SK-N-DZ (cell line): ENCODE measurements at places on chromosomes 7 and 10.

GRCh38 chr10:59934701-59935100 lies 28.3 kb upstream of the CCDC6 start:
- DNase-seq, result no peak

GRCh38 chr7:19930051-19930450 lies 156.6 kb upstream of the TMEM196 start:
- DNase-seq, result no peak

DNA sequence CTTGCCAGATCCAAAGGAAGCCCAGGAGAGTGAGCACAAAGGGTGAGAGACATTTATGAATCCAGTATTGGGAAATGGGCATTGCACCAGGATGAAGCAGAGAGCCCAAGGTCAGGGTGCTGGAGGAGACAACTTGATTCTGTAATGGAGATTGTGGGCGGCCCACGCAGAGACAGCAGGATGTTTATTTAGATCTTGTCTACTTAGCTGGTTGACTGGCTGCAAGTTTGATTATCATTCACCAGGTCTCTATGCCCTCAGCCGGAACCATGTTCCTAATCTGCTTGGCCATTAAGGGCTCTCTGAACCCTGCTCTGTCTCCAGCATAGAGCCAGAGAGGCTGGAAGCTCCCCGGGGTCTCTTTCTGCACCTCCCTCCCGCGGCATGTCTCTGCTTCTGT lies 188.7 kb downstream of the PLXNA4 start:
- DNase-seq, result peak; percentile 41

GRCh38 chr10:94125856-94126255 lies 132.1 kb downstream of the PLCE1 start:
- no peak for DNase-seq

GRCh38 chr7:81516898-81517297 lies 252.9 kb downstream of the HGF start:
- no peak for DNase-seq

DNA sequence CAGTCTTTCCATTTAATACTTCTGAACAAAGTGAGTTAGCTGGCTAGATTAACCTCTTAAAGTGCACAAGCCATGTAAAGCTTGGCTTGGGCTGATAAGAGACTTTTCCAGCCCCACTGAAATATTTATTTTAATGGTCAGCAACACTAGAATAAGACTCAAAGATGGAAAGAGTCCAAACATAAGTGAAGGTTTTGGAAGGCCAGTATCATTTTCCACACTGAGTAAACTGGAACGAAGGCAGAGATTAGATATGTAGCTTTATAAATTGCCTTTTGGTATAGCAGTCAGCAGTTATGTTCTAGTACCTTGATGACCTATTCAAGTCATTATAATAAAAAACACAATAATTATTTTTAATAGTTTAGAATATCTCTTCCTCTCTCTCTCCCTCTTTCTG lies 102.2 kb downstream of the HDAC9 start:
- DNase-seq, result no peak

- DNase-seq, result no peak
Measured at GRCh38 chr10:30188101-30188500, 128.7 kb upstream of the JCAD start.

DNA sequence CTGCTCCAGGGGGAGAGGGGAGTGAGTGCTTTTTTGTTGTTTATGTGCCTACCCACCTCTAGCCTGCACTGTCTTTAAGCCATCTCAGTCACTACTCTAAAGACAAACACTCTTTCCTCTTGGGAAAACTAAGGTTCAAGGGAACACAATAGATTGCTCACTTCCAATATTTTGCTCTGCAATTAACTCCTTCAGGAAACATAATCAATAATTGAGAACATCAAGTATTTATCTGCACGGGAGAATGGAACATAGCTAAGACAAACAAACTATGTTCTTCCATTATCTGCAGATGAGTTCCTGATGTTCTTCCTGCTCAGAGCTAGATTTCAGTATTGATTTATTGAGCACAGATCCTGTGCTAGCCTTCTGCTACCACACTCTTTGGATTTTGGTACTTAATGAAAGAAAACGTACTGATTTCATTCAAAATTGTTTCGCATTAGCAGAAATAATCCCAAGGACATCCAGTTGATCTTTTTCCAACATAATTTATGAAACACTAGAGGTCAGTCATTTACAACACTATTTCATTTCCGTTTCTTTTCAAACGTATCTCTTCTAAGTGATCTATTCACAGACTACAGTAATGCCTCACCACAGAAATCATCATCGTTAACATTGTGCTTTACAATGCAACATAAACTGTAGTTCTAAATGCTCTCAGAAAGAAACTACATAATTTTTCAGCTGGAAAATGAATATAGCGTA lies 8.3 kb downstream of the NEBL start:
- DNase-seq, result no peak

GRCh38 chr10:89151857-89152256 lies 55.3 kb downstream of the CH25H start:
- no peak for DNase-seq

DNA sequence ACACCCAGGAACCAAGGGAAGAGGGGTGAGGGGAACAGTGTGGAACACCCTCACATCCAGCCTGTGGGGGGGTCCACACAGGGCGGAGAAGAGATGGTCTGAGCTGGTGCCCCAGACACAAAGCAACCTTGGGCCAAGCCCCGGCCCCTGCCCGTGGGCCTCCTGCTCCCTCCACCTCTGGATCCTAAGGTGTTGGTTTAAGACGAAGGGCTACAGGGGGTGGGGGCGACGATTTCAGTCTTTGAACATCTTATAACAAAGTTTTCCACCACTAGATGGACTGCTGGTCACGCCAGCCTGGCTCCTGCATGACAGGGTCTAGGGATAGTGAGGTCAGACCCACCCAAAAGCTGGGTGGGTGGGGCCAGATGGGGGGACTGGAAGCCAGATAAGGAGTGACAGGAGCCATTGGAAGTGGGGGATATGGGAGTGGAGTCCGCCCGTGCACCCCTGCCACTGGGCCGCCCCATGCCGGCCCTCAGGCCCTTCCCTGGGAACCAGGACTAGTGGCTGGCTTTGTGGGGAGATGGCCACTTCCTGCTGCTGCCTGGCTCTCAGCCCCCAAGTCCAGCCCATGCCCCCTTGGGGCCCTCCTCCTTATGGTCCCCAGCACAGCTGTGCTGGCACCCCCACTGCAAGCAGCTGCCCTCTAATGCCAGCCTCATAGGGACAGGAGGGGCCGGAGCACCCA lies 98.4 kb downstream of the RGS10 start:
- DNase-seq, result no peak

- DNase-seq, result no peak
Measured at GRCh38 chr10:17129741-17130140, at the start of gene CUBN. Gene CUBN (minus strand): TSS chr10:17129811. CDS start chr10:17129765, 46 bp downstream.

DNA sequence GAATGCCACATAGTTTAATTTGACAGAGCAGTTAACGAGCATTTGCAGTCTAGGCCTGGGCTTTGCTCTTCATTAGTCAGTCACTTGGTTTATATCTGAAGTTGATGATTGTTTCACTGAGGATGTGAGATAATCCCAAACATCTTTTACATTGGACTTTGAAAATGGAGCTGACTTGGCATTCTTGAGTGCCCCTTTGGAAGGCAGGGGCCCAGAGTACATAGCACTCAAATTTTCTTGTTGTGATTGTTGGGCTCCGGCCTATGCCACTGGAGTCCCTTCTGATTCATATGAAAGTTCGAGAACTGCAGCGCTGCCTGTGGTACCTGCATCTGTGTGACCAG lies 21.9 kb downstream of the DNAJB6 start:
- DNase-seq, result no peak

GRCh38 chr10:113992471-113993011 lies 51.1 kb upstream of the ADRB1 start:
- no peak for DNase-seq

GRCh38 chr7:6232116-6232515 lies 40.3 kb downstream of the CYTH3 start:
- no peak for DNase-seq

- no peak for DNase-seq
Measured at GRCh38 chr7:98321301-98321700, 39.8 kb downstream of the BRI3 start.

GRCh38 chr7:129412501-129412900 lies 21.7 kb upstream of the STRIP2 start:
- no peak for DNase-seq

DNA sequence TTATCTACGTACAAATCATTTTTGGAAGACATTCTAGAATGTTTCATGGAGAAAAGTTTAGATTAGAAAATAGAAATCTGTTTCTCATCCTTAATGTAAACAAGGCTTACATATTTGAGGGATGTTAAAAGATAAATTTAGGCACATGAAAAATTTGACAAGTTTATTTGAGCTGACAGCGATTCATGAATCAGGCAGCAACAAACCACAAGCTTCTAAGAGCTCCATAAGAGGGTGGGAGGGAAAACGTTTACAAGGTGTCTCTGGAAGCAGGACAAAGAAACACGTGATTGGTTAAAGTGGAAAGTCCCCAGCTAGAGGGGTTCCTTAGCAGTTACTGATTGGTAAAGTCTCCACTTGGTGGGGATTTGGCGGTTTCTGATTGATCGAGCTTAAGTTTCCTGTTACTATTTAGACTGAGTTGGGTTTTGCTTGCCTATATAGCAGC lies 228.9 kb upstream of the PITRM1 start:
- no peak for DNase-seq

- peak; percentile 98 for DNase-seq
Measured at GRCh38 chr7:148607151-148607661, 16.6 kb downstream of the C7orf33 start.

DNA sequence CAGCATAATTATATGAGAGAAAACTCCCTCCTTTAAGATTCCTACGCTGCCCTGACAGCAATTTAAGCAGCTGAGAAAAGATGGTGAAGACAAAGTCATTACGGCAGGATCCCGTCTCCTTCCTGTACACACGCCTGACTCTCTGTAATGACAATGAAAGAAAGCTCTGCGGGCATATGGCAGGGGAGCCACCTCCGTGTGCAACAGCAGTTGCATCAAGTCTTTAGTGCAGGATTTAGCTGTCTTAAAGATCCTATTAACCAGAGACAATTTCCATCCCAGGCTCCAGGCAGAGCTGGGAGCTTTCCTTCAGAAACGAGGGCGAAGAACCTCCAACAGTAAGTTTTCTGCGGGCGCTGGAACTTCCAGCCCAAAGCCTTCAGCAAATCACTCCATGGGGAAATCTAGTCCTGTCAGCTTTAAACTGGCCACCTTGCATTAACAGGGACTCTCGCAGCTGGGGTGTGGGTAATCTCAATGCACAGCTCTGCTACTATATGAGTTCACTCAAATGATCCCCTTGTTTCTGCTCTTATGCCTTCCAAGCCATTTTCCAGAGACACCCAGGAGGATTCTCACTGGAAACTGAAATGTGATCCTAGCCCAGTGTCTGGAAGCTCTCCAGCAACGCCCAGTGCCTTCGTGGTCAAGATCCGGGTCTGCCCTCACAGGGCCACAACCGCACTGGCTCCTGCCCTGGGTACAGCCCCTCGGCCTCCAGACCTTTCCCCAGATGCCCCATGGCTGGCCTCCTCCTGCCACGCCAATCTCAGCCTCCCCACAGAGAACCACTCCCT lies 74.9 kb downstream of the CTBP2 start:
- no peak for DNase-seq

- DNase-seq, result no peak
Measured at GRCh38 chr7:18855796-18856195, 261.6 kb downstream of the TWIST1 start.

DNA sequence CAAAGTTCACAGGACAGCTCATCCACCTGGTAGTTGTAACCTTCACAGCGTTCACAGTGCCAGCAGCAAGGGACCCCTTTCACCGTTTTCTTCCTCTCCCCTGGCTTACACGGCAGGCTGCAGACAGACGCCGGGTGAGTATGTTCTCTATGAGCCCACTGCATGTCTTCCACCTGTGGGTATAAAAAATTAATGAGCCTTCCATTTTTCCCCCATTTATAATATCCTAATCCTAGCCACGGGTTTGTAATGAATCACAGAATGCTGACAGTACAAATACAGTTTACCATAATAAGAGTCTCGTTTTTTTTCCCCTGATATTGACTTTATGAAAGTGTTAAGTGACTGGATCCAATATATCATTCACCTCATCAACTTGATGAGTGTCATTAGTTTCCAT lies 719.0 kb downstream of the GRM8 start:
- DNase-seq, result no peak

GRCh38 chr10:79493806-79494205 lies 18.5 kb upstream of the EIF5AL1 start:
- DNase-seq, result no peak

DNA sequence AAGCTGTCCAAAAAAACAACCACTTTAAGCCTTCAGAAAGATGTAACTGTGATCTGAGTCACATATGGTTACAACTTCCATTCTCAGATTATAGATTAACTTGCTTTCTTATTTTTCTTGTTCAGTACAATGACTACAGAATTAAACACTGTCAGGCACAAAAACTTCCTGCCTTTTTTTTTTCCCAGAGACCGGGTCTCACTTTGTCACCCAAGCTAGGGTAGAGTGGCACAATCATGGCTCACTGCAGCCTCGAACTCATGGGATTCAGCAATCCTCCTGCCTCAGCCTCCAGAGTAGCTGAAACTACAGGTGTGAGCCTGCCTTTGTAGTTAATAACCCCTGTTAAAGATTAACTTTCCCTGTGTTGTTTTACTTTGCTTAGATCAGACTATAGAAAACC lies 163.2 kb downstream of the AVL9 start:
- DNase-seq, result no peak

GRCh38 chr7:157926521-157927150 lies 589.8 kb downstream of the DNAJB6 start:
- DNase-seq, result peak; percentile 19

DNA sequence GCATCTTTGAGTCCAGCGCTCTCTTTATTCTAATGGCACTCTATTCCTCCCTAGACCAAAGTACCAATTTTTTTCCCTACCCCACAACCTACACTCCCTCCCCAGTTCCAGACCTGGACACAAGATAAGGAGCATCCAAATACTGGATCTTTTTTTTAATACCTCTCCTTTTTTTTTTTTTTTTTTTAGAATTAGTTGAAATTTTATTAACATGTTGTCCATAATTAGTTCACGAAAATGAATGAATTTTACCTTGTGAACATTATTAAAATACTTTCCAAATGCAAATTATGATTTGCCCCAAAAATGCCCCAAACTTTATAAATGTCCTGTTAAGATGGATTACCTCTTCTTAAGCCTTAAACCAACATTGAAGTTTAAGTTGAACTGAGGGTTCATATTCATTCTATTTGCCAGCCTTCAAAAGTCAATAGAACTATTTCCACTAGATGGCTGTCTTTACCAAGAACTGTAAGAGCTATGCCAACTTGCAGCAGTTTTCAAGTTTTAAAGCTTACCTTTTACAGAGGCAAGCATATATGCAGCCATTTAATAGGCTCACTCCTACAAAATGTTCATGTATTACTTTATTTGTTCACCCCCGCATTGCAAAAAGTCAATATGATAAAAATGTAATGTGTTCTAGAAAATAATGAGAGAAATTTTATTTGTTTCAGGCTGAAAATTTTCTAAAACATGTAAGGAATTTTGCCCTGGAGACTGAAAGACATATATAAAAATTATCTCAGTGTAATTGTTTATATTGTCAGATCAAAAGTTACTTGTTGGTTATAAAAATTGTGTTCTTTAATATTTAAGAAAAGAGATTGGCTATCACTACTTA lies 39.7 kb upstream of the TNKS2 start:
- peak; percentile 47 for DNase-seq
